ENCODE measurements at places on chromosomes 4 and X.
A peak's percentile ranks its signal among the peaks of the same experiment; 100 is the strongest.

DNA sequence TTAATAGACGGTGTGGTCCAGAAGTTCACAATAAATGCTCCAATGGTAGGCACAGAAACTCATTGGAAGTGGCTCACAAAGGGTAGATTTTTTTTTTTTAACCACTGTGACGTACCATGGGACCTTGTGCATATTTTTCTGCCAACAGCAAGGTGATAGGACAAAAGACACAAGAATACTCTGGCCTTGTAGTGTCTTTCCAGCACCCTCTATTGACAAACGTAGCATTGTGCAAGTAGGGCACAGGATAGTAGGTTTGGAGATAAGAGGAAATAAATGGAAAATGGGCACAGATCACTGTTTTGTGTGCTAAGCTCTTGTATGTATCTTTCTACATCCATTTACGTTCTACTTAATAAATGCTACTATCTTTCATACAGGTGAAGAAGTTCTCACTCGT lies 2054.9 kb downstream of the PCDH7 start:
- no peak for DNase-seq

DNA sequence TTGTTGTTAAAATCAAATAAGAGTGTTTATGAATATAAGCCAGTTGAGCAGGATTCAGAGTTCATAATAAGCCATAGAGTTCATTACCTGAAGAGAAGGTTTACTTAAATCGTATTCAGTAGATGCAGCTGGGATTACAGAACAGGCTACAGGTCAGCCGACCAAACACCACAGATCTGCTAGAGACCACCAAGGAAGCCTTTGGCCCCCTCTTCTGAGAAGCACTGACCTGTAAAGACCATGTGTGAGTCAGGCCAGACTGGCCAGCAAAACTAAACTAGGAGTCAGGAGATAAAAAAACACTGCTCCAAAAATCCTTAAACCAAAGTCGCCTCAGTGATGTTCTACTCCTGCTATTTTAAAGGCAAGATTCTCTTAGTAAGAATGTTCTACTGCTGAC lies 1125.5 kb downstream of the FAT4 start:
- DNase-seq = no peak

DNA sequence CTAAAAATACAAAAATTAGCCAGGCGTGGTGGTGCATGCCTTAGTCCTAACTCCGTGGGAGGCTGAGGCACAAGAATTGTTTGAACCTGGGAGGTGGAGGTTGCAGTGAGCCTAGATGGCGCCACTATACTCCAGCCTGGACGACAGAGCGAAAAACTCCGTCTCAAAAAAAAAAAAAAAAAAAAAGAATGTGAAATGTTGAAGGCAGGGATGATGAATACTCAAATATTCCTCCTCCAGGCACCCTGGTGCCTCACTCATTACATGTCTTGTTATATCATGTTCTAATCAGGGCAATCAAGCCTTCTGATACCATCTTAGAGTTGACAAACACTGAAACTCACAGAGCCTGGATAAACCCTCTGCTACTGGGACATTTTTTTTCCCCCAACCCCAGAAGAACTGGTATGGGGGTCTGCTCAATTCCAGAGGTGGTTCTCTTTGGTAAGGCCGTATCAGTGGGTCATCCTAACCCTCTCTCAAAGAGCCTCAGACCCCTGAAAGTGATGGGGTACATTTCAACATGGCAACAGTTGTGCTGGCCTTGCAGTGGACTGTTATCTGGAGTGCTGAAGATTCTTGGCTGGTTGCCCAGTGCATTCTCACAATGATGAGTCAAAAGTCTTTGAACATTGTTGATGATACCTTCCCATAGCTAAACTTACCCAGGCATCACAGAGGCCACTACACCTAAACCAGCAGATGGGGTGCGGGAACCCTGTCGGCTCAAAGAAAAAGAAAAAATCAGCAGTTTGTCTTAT lies 2.4 kb upstream of the SH3KBP1 start:
- DNase-seq = peak; percentile 23

DNA sequence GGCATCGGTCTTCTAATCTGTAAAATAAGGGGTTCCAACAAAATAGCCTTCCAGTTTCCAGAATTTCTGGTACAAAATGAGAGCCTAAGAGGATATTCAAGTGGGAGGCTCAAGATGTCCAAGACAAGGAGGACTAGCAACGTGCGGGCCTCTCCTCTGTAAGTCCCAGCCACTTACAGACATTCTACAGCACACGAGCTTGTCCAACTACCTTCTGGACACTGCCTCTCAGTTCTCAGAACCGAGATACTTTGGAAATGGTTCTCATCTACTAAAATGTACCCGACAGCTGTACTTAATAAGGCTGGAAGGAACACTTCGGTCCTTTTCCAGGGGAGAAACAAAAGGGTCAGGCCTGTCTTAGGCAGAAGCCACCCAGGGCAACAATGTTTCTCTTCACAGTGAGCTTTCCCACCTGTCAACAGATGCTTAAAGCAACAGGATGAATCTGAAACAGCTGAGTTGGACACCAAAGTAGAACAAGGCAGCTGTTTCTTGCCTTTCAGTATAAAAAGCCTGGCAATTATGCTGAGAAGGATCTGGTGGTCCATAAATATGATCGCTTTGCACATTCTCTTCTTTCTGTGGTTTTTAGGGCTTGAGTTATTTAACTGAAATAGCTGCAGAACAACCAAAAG lies 127.0 kb downstream of the HS6ST2 start:
- DNase-seq = no peak

DNA sequence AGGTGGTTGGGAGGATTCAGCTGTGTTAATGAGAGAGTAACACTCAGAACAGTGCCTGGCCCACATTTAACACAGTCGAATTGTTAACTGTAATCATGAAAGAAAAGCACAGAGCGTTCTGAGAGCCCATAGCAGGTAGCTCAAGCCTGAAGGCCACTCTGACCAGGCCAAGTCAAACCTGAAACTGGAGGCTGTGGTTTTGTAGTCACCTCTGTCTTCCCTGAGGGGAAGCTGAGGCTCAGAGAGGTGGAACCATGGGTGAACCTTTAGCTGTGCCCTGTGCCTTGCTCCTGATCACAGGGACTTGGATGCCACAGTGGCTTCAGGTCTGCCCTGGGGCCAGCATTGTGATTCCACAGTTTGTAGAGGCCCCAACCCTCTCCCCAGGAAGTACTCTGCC lies 16.6 kb upstream of the UBA1 start:
- no peak for DNase-seq

Data from activated CD4-positive, alpha-beta T cell treated with anti-CD3 and anti-CD28 coated beads for 1 hour (primary cell).